ENCODE measurements at places on chromosomes 6 and 20.
A peak's percentile ranks its signal among the peaks of the same experiment; 100 is the strongest.

DNA sequence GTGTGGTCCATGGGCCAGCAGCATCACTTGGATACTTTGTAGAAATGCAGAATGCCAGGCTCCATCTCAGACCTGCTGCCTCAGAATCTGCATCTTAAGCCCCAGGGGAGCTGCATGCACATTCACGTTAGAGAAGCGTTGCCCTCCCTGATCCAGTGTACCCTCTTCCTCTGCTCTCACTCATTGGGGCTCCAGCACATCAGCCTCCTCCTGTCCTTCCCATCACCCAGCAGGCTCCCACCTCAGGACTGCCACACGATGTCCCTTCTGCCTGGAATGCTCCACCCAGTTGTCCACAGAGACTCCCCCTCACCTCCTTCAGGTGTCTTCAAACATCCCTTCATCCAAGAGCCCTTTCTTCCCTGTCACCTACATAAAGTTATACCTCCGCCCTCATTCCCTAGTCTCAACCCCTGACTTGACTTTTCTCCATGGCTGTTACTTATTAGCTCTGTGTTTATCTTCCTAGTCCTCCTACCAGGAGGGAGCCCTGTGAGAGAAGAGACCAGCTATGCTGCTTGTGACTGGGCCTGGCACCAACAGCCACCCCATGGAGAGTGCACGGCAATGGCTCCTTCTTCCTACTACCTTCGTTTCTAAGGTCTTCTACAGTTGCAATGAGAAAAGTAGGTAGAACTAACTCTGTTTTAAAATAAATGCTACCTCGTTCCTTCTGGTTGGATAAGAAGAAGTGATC is 3.3 kb upstream of the ACSS1 start:
- DNase-seq: no peak

DNA sequence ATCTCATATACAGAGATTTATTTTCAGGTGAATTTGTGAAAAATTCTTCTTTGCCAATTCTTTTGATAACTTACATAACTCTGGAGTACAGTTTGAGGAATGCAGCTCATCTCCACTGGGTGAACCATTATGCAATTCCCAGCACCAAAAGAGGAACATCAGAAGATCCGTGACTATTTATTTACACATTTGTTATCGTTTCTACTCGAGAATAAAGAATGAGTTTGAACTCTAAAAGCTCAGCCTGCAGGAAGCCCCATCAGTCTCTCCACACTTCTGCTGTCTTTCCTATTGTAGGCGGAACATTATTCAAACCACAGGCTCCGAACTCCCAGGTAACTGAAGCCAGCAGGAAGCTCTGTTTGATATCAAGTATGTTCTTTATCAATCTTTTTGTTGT is 95.9 kb upstream of the IFNGR1 start:
- no peak for DNase-seq

- no peak for DNase-seq
These were observed 73.3 kb downstream of the CAP2 start for GRCh38 chr6:17466707-17467106.

DNA sequence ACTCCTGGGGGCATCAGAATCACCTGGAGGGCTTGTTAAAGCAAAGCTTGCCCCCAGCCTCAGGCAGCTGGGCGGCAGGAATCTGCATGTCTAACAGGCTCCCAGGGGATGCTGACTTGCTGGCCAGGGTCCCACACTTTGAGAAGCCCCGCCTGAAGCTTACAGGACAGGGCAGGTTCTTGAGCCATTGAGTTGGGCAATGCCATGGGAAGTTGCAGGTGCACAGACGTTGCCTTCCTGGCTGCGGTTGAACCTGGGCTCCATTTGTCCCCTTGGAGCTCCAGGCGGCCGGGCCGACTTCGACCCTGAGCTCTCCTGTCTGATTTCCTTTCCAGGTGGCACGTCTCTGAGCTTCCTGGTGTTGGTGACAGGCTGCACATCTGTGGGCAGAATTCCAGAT is 46.8 kb downstream of the SYNJ2 start:
- no peak for DNase-seq

DNA sequence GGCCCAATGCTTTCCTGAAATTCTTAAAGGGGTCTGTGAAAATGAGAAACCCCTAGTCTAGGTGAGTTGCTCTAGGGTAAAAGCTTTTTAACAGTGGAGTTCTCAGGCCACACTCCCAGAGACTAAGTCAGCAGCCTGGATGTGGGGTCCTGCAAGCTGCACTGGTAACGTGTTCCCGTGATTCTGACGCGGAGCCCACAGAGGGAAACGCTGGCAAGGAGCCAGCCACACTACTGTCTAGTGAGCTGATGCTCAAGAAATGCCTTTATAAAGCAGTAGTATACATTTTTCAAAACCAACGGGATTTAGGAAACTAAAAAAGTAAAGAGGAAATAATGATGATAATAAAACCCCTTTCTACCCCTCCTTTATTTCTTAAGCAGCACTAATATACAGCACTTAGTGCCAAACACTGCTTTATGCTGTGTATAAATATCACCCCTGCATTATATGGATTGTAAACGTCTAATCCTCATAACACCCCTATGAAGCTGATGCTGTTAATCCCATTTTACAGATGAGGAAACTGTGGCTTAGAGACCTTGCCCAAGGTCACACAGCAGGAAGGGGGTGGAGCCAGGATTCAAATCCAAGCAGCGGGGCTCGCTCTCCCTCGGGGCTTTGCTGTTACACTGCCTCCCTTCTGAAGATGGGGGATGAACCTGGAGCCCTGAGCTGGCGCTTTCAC is 25.0 kb downstream of the KCNK15 start:
- no peak for DNase-seq

GRCh38 chr6:54716010-54716409 is 130.6 kb upstream of the FAM83B start:
- no peak for DNase-seq

DNA sequence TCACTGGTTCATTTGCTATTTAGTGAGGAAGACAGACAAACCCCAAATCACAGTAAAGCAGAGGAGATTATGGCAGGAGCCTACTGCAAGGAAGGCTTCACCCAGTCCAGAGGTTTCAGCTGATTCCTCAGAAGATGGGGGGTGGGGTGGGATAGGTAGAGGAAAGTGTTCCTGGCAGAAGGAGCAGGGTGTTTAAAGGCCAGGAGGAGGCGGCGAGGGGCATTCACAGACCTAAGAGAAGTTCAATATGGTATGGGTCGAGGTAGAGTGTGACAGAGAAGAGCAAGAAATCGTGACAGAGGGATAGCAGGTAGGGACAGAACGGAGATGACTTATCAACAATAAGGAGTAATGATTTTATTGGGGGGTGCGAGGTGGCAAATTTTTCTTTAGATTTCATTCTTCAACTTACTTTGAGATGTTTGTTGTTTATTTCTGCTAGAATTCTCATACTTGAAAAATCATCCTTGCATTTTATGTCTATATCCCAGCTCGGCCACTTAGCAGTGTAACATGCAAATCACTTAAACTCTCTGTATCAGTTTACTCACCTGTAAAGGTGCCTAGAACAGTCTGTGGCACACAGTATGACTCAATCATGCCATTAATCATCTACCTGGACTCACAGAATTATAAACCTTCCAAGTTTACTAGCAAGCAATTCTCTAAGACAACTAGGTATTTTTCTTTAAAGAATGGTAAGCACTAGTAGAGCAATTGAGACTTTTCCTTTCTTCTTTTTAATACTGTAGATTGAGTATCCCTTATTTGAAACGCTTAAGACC is 176.7 kb downstream of the REV3L start:
- DNase-seq: no peak

- DNase-seq: no peak
These were observed 147.5 kb downstream of the FLRT3 start for GRCh38 chr20:14189794-14190402.

DNA sequence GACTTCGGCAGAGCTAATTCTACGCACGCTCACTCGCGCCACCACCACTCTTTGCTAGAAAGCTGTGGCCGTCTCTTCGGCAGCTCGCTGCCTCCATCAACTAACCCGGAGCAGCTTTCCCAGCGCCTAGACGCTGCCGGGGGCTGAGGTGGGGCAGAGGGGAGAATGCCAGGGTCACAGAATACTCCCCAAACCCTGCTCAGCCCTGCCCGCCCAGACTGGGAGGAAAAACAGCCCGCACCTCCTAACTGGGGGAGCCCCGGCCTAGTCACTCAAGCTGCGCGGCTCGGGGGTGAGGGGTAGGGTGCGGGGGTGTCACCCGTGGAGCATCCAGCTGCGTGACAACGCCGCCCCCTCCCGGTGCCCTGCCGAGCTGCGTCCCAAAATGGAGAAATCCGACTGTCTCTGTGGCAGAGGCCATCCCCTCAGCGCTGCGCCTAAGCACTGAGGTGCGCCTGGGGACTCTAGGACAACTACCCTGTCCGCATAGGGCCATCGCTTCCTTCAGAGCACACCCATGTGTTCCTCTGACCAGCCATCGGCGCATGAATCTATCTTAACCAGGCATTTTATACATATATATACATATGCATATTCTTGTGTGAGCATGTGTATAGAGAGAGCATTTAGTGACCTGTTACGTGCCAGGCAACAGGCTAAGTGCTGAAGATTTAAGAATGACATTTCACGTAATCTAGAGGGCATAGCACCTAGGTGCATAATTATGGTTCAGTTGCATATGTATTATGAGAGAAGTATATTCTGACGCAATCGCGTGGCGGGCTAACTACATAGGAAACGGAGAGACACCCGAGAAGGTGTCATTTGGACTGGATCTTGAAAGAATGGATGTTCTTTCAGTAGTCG is 1.5 kb upstream of the TENT5A start:
- no peak for DNase-seq

GRCh38 chr6:43812850-43813578 is 43.0 kb downstream of the VEGFA start:
- no peak for DNase-seq

GRCh38 chr6:21958428-21958827 is 338.4 kb downstream of the PRL start:
- DNase-seq: no peak

DNA sequence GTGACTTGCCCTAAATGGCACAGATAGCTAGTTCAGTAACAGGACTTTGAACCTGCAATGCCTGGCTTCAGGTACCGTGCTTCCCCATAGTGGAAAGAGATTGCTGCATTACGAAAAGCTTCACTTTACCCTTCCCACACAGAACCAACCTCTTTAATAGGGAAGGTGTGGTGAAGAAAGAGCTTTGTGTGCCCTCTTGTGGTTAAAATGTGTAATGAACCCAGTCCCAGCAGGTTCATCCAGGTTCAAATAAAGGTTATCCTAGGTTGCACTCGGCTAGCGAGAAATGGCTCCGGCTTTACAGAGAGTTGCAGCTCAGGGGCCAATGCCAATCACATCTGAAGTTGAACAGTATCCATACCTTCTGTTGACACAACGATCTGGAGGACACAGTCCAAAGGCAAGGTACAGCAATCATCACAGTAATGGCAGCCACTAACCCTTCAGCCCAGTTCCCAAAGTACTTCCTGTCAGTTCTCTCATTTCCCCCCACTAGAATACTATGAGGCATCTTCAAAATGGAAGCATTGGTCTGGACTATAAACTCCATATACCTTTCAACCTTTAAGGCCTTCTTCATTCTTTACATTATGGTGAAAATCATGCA is 3.0 kb downstream of the DEFB115 start:
- no peak for DNase-seq

- DNase-seq: no peak
These were observed 2.5 kb upstream of the BPIFA1 start for GRCh38 chr20:33233129-33233774.

GRCh38 chr20:38590676-38591473 is 9.9 kb downstream of the ADIG start:
- no peak for DNase-seq

DNA sequence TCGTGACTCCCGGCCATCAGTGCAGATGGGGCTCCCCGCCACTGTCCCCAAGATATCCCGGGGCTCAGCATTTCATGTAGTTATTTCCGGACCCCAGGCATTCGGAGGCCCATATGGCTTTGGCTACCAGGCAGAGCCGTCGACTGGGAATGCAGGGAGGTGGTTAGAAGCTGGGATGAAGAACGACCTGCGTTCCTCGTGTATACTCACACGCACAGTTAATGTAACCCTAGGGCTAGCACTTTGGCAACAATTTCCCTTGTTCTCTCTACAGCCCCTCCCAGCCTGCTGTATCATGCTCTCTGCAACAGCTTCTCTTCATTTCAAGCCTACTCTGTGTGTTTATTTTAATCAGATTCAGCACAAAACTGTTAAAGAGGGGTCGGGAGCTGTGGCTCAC is 240.4 kb downstream of the MYLK4 start:
- no peak for DNase-seq

- no peak for DNase-seq
These were observed 12.1 kb upstream of the MLN start for GRCh38 chr6:33815854-33816253.

DNA sequence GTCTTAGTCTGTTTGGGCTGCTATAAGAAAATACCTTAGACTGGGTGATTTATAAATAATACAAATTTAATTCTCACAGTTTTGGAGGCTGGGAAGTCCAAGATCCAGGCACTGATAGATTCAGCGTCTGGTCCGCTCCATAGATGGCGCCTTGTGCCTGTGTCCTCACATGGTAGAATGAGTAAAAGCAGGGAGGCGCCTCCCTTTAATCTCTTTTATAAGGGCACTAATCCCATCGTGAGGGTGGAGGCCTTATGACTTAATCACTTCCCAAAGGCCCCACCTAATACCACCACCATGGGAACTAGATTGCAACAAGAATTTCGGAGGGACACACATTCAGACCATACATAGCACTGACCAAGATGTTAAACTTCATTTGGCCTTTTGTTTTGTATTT is 91.2 kb upstream of the TMEM181 start:
- no peak for DNase-seq

- DNase-seq: no peak
These were observed 67.8 kb upstream of the SASH1 start for GRCh38 chr6:148274809-148275208.

DNA sequence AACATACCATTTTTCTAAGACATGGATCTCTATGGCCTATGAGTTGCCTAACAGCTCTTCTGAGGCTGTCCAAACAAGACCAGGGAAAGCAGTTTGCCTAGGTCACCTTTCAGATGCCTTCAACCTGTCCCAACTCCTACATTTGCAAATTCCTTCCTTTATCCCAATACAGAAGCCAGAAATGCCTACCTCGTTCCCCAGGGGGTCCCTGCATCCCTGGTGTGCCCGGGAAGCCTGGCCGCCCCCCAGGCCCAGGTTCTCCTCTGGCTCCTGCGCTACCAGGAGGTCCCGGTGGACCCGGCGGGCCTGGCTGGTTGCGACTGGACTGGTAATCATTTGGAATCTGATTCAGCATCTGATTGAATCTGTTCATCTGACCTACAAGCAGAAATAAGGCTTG is 115.9 kb downstream of the COL12A1 start:
- DNase-seq: no peak

DNA sequence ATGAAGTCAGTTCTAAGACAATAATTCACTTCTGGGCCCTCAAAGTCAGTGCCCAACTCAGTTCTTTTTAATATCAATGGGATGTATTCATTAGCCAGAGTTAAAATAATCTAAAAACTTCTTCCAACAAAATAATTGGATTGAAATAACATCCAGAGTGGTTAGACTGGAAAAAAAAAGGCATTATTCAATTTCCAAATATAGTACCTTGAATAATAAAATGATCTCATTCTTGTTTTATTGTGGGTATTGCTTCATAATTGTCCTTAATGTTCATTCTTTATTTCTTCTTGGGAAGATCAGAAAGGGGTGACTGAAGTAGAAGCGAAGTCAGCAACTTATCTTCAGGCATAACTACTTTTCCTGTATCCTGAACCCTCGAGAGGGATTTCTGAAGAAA is 85.1 kb upstream of the JARID2 start:
- peak; percentile 15 for DNase-seq

All from skeletal muscle cell (primary cell).